ENCODE measurements at places on chromosomes 16 and 17.

DNA sequence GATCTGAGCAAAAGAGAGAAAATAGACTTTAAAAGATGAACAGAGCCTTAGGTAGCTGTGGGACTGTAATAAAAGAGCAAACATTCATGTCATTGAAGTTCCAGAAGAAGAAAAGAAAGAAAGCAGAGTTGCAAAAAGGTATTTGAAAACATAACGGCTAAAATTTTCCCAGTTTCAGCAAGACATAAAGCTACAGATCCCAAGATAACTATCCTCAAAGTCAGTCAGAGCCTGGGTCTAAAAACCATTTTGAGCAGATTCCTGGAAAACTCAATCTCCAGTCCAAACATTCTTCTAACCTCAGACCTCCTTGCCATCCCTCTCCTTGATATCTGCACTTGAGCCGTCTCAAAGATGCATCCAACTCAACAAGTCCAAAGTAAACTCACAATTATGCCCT lies 20.9 kb upstream of the CD300E start:
- DNase-seq: no peak

GRCh38 chr17:40827746-40828453 lies 5.5 kb upstream of the KRT10 start:
- peak; percentile 16 for DNase-seq

DNA sequence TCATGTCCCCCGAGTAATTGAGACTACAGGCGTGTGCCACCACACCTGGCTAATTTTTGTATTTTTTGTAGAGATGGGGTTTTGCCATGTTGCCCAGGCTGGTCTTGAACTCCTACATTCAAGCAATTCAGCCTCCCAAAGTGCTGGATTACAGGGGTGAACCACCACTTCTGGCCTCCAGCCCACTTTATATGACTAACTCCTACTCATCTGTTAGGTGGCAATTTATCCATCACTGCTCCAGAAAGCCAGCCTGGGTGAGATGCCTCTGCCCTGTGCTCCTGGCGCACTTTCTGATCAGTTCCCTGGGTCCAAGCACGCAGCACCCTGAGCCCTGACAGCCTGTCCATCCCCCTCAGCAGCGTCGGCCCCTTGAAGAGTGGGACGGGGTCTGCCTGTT lies 29.4 kb downstream of the ADAM11 start:
- DNase-seq: no peak

DNA sequence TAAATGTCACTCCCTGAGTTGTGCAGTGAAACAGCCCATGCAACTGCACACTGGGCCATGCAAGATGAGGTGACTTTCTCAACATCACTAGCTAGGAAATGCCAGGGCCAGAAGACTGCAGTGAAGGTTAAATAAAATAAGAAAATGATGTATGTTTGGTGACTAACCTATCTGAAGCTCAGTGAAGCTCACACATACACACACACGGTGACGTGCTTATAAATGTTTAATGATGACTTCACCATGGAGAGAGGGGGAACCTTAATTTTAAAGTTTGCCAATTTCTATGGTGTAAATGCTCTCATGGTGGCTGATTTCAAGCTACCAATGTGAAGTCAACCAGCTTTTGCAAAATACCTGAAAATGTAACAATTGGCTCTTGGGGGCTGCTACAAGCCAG lies 166.4 kb downstream of the MAF start:
- DNase-seq: no peak

DNA sequence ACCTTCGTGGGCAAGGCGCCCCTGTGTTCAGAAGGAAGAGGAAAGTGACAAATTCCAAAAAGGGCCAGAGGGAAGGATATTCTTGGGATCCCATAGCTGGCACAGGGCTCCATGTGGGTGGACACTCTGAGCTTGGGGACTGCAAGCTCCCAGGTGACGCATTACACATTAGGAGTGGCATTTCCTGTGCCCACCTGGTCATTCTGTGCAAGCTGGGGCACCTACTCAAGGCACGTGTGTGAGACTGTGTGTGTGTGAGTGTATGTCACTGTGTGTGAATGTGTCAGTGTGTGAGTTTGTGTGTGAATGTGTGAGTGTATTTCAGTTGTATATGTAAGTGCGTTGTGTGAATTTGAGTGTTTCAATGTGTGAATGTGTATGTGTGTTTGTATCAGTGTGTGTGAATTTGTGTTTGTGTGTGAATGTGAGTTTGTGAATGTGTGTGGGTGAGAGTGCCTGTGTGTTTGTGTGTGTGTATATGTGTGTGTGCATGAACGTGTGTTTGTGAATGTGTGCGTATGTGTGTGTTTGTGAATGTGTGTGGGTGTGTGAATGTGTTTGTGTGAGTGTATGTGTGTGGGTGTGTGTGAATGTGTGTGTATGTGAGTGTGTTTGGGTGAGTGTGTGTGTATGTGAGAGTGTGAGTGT lies 1.6 kb upstream of the CD300A start:
- no peak for DNase-seq

All from fibroblast of lung (primary cell).